T-helper 9 cell (primary cell): ENCODE measurements at places on chromosomes 16 and 17.

DNA sequence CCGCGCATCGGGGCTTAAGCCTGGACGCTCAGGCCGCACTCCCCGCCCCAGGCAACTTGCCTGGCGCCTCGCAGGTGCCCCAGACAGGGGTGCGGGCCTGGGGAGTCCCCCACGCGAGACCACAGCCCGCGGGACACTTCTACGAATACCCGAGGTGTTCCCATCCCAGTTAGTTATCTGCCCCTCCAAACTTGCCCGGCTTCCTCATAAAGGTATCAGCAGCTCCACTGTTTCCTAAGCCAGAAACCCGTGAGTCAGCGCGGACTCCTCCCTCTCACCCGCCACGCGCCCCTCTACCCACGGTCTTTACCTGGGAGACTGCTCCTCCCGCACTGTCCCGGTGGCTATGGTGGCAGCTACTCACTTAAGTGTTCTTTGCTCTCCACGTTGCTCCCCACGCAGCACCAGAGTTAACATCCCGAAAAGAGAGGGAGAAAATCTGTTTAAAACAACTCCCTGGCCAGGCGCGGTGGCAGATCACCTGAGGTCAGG lies 1.0 kb upstream of the CREBBP start:
- no peak for DNase-seq

- no peak for DNase-seq
Measured at GRCh38 chr16:17143546-17144419, 327.0 kb downstream of the XYLT1 start.

- DNase-seq, result peak; percentile 23
Measured at GRCh38 chr17:40063187-40063771, 514 bp downstream of the THRA start.

GRCh38 chr16:9357829-9358228 lies 266.4 kb downstream of the HAPSTR1 start:
- DNase-seq, result no peak
